Stromal cell of bone marrow (primary cell): ENCODE measurements at places on chromosomes 1 and 21.
A peak's percentile ranks its signal among the peaks of the same experiment; 100 is the strongest.

DNA sequence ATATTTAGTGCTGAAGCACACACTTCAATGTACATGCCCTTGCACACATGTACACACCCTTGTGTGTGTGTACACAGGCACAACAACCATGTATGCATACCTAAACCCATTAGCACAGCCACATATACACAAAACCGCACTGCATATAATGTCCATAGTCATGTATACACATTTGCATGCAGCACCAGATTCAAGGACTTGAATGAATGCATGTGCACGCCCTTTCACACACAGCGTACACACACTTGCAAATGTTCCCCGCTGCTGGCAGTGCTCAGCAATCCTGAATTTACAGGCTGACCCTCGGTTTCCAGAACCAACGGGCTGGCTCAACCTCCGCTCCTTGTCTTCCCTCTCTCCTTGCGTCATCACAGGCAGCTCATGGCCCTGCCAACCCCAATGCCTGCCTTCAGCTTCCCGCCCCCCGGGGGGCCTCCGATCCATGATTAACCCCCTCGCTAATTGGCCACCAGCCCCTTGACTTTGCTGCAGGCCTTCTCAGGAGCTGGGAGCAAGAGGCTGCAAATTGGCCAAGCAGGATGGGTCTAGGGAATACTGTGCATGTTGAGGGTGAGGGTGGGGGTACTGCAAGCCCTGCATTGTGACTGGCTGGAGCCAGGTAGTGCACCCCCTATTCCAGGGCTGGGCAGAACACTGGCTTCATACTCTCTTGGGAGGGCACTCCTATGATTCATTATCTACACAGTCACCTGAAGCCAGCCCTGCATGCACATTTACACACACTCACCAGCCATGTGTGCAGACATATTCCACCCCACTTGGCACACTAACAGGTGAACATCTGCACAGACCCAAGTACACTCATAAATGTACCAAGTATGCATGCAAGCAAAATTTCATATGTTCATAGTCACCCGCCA lies 7.9 kb downstream of the GPR3 start:
- DNase-seq = no peak

DNA sequence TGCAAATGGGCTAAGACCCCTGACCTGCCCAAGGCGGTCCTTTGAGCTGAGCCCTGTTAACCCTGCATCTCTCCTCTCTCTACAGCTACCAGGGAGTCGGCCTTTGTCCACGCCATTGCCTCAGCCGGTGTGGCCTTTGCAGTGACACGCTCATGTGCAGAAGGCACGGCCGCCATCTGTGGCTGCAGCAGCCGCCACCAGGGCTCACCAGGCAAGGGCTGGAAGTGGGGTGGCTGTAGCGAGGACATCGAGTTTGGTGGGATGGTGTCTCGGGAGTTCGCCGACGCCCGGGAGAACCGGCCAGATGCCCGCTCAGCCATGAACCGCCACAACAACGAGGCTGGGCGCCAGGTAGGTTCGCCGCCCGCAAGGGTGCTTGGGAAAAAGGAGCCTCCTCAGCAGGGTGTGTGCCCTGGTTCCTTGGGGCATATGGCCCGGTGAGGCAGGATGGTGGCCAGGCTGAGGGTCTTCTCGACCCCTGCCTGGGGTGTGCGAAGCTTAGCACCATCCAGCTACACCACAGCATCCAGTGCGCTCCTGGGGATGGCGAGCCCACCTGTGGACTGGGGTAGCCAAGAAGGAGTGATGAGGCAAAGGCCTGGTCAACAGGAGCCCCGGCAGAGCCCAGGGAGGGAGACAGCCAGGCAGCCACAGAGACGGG lies 31.8 kb upstream of the ARF1 start:
- DNase-seq = no peak

- no peak for DNase-seq
Observed at GRCh38 chr1:178418284-178418955, 78.3 kb downstream of the CLEC20A start.

- DNase-seq = no peak
Observed at GRCh38 chr21:45293726-45294401, 6.2 kb upstream of the POFUT2 start.

GRCh38 chr1:181255270-181255929 lies 166.9 kb downstream of the IER5 start:
- DNase-seq = peak; percentile 97

- DNase-seq = no peak
Observed at GRCh38 chr1:119718409-119718808, 6.7 kb downstream of the PHGDH start.

GRCh38 chr1:30615816-30616590 lies 107.4 kb downstream of the MATN1 start:
- DNase-seq = no peak

- DNase-seq = peak; percentile 86
Observed at GRCh38 chr21:35575280-35575915, 484.9 kb downstream of the SETD4 start.

GRCh38 chr1:7620196-7620595 lies 150.9 kb upstream of the VAMP3 start:
- no peak for DNase-seq

DNA sequence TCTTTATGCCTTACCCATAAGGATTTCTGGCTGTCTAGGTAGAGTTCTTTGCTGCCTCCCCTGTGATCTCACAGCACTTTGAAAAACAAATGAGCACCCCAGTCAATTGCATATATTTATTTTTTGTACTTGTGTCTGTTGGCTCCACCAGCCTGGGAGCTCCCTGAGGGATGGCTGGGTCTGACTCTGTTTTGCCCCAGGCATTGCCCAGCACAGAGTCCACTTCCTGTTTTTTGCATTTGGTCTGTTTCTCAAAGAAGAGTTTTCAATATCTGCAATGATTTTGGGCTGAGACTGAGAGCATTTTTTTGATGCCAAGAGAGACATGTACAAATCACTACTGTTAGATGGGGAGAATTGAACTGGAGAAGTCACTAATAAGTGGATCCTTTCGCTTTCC lies 125.0 kb downstream of the FOXD2 start:
- no peak for DNase-seq

DNA sequence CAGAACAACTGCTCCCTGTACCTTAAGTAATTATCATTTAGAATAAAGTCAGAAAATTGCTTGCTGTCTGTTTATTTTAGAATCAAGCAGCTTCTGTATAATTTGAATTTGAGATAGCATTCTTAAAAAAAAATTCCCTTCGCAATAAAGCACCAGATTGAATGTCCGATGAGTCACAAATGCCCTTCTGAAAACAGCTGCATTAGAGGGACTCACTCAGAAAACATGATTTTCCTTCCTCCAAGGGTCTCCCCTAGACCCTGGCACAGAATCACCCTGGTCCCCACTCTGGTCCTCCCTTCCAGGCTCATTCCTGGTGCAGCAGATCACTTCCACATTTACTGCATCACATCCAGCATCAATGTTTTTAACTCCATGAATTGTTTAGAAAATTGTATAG lies 471.1 kb upstream of the VAMP3 start:
- DNase-seq = peak; percentile 58

GRCh38 chr1:26067432-26067911 lies at the start of gene TRIM63:
Gene TRIM63 (minus strand): TSS chr1:26067630. CDS start chr1:26067494, 136 bp downstream.
- peak; percentile 18 for DNase-seq

DNA sequence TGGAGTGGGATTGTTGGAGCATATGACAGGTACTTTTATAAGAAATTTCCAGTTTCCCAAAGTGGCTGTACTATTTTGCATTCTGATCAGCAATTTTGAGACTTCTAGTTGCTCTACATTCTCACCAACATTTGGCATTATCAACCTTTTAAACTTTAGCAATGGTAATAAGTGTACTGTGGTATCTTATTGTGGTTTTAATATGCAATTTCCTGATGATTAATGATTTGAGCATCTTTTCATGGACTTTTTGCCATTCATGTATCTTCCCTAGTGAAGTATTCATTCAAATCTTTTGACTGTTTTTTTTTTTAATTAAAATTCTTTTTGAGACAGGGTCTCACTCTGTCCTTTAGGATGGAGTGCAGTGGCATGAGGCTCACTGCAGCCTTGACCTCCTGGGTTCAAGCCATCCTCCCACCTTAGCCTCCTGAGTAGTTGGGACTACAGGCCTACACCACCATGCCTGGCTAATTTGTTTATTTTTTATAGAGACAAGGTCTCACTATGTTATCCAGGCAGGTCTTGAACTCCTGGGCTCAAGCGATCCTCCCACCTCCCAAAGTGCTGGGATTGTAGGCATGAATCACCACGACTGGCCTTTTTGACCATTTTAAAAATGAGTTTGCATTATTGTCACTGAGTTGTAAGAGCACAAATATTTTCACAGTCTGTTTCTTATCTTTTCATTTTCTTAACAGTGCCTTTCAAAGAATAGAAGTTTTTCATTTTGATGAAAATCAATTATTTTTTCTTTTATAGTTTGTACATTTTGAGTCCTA lies 7.8 kb upstream of the SLC6A9 start:
- DNase-seq = no peak

GRCh38 chr1:99252630-99253029 lies 11.7 kb upstream of the PLPPR4 start:
- DNase-seq = no peak

DNA sequence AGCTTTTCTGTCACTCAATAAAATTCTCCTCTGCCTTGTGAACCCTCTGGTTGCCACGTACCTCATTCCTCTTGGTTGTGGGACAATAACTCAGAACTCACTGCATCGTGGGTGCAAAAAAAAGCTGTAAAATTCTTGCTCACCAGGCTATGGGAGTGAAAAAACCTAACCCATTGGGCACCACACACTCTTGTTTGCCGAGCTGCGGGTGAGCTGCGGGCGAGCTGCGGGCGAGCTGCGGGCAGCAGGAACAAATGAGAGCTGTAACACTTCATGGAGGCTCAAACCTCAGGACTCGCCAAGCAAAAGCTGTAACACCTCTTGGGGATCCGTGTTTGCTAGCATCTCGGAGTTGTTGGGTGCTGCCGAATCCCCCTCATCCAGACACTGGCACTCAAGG lies 641.3 kb upstream of the CHRM3 start:
- DNase-seq = no peak

DNA sequence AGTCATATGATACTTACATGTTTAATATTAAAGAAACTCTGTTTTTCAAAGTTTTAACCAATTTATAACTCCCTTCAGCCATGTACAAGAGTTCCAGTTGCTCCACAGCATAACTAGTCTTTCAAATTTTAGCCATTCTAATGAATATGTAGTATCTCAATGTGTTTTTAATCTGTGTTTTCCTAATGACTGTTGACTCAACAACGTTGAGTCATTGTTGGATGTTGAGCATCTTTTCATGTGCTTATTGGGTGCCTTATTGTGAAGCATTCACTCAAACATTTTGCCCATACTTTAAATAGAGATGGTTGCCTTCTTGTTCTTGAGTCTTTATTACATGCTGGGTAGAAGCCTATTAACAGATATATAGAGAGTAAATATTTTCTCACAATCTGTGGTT lies 240.2 kb upstream of the LYPLAL1 start:
- no peak for DNase-seq

- no peak for DNase-seq
Observed at GRCh38 chr1:168098534-168099320, 38.0 kb downstream of the GPR161 start.

- no peak for DNase-seq
Observed at GRCh38 chr1:168554603-168555483, 11.0 kb upstream of the XCL2 start.

DNA sequence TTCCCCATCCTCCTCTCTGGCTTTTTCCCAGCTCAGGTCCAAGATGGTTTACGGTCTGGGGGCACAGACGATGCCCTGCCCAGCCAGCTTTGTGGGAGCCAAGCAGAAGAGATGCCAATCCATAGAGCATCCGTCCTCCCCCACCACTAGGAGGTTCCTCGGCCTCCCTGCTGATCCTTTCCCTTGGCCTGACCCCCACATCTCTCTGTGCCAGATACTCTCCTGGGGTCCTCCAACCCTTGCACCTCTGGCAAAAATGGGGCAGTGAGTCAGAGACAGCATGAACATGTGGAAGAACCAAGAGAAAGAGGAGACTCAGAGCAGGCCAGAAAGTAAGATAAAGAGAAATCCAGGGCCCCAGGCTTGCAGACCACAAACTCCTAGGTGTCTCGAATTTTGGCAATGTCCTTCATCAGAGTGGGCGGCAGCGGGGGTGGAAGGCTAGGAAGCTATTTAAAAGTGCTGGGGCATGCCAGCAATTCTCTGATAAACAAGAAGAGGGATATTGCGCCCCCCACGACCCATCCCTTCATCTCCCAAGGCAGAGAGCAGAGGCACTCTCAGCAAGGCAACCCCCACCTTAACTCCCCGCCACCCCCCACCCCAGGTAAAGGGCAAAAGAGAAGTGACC lies 11.4 kb downstream of the BLACAT1 start:
- DNase-seq = no peak

DNA sequence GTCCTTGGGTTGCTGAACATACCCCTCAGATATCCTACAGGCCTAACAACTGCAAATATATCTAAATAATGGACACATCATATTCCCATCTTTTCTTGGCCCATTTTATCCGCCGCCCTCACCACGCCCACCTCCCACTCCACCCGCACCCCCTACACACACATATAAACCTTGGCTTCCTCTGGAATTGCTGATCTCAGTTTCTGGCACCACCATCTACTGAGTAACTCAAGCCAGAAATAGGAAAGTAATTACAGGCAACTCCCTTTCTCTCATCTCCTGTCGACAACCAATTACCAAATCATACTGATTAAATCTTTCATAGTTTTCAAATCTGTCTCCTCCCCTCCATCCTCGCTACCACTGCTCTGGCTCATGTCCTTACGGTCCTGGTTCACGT lies 4.7 kb downstream of the RGS8 start:
- DNase-seq = no peak

GRCh38 chr1:28535180-28535579 lies 17.7 kb upstream of the TRNAU1AP start:
- DNase-seq = no peak

- no peak for DNase-seq
Observed at GRCh38 chr1:25106352-25106751, 126.0 kb downstream of the SYF2 start.

- DNase-seq = no peak
Observed at GRCh38 chr21:32021319-32021994, 148.6 kb downstream of the HUNK start.

GRCh38 chr1:212451416-212452322 lies 18.9 kb downstream of the NENF start:
- no peak for DNase-seq

GRCh38 chr1:78369546-78369945 lies 121.2 kb upstream of the PTGFR start:
- no peak for DNase-seq

- no peak for DNase-seq
Observed at GRCh38 chr21:29449306-29449950, 150.7 kb downstream of the BACH1 start.

GRCh38 chr1:109396871-109397580 lies 692 bp downstream of the SORT1 start:
- no peak for DNase-seq
